ENCODE measurements at places on chromosomes 4 and X. TPM values are rescaled to one million over a fixed set of nuclear protein-coding genes. Genes with fewer than 3 reads are reported as not detected.

GRCh38 chr4:147789596-147789995 lies 57.7 kb downstream of the ARHGAP10 start:
- no peak for DNase-seq

DNA sequence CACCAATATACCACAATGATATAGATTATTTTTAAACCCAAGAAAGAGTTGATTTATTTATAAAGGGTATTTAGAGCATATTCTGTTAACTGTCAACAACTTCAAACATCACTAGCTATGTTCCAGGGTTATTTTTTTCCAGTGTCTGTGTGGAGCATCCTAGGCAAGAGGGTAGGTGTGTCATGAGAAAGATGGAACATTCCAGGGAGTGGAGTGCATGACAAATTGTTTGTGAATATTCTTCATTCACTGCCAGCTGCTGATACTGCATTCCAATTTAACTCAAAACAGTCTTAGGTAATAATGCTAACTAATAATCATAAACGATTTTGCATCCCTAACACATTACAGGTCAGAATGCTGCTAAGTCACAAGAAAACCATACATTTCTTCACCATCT lies 148.7 kb upstream of the RASGEF1B start:
- no peak for DNase-seq

DNA sequence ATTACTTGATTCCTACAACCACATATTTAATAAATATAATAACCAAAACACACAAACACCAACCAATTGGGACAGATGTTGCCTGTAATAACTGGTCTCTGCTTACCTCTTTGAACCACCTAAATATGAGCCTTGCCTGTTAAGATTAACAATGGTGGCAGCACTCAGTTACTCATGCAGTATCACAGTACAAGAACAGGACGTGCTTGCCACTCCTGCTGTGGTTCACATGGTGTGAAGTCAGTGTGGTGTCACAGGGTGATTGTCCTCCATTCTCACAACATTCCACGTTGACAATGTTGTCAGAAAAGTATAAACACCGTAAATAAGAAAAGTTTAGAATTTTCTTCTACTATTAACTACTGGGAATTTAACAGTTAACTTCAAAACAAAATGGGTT lies 365.0 kb downstream of the PPP3CA start:
- DNase-seq = no peak

DNA sequence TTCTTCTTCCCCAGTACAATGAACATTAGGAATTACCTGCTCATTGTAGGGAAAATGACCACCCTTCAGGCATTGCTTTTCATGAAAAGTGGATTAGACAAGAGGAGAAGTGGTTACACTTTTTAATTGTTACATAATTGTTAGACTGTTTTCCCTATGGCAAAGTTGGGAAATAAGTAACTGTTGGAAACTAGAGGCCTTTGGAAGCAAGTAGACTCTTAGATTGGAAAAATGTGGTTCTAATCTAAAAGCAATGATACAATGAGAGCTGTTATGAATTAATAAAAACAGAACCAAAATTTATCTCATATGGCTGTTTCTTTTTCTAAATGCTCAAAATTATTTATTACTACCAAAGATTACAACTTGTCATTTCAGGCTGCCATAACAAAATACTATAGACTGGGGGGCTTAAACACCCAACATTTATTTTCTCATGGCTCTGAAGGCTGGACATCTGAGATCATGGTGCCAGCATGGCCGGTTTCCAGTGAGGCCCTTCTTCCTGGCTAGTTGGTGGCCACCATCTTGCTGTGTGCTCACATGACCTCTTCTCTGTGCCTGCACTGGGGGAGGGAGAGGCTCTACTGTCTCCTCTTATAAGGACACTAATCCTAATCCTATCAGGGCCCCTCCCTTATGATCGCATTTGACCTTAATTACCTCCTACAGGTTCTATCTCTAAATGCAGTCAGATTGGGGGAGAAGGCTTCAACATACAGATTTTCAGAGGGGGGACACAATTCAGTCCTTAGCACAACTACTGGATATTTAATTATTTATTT lies 12.5 kb downstream of the CC2D2A start:
- DNase-seq = no peak

- no peak for DNase-seq
Measured at GRCh38 chr4:117512414-117512813, 427.0 kb upstream of the TRAM1L1 start.

DNA sequence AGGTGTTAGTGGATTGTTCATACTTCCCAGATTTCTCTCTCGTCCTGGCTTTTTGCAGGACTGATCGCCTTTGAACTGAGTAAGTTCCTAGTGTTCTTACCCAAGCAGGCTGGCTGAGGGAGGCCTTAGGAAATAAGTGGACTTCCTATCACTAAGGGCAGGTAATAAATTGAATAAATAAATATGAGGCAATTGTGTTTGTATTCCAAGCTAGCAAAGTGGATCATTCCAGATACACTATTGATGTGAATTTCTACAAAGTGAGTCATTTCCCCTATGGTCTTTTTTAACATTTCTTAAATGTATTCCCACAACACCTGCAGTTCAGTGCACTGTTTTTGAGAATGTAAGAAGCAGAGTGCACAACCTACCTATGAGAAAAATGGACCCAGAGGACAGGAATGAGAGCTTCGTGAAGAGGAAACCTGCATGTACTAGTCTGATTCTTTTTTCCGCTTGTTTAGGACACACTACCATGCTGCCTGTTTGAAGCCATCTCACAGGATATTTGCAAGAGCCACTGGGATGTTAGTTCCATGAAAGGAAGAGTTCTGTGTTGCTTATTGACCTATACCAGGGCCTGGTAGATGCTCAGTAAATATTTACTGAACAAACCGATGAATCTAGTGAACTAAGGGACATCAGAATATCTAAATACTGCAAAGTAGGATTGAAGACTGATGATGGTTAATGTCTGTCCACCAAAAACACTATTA lies 29.0 kb upstream of the SMAD1 start:
- DNase-seq = no peak

GRCh38 chr4:3668825-3669552 lies 97.2 kb upstream of the ADRA2C start:
- no peak for DNase-seq

- DNase-seq = no peak
Measured at GRCh38 chrX:112799425-112799824, 41.2 kb downstream of the AMOT start.

DNA sequence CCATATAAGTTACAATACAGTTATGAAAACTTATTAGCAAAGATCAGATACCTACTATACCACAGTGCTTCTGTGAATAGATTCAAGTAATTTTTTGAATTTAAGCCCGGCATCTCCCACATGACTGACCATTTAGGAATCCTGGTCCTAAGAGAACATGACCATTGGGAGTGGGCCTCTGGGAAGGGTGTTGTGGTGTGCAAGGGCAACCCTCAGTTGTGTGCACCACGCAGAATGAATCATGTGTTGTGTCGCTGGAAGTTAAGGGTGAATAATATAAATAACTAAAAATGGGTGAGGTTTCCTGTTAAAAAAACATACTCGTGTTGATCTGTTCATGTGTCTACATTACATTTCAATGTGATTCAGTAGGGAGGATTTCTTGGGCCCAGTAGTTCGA lies 15.5 kb downstream of the CPE start:
- DNase-seq = no peak

DNA sequence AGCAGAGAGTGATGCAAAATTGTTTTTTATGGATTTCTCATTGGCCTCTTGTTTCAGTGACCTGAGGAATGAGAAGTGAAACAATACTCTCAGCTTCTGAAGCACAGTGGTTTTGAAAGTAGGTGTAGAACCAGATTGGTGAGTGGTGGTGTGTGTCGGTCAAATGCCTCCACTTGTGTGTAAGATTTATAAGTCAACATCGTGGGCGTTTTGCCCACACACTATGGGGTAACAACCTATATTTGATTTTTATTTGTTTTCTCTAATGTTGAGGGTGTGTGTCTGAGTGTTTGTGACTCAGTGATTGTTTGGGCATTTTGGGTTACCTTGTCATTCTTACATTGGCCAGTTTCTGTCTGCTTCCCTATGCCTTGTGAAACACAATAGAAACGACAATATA lies 23.3 kb downstream of the ADGRL3 start:
- no peak for DNase-seq

- DNase-seq = no peak
Measured at GRCh38 chr4:80007745-80008149, 65.3 kb downstream of the ANTXR2 start.

GRCh38 chr4:86608757-86609375 lies 14.8 kb downstream of the PTPN13 start:
- no peak for DNase-seq

DNA sequence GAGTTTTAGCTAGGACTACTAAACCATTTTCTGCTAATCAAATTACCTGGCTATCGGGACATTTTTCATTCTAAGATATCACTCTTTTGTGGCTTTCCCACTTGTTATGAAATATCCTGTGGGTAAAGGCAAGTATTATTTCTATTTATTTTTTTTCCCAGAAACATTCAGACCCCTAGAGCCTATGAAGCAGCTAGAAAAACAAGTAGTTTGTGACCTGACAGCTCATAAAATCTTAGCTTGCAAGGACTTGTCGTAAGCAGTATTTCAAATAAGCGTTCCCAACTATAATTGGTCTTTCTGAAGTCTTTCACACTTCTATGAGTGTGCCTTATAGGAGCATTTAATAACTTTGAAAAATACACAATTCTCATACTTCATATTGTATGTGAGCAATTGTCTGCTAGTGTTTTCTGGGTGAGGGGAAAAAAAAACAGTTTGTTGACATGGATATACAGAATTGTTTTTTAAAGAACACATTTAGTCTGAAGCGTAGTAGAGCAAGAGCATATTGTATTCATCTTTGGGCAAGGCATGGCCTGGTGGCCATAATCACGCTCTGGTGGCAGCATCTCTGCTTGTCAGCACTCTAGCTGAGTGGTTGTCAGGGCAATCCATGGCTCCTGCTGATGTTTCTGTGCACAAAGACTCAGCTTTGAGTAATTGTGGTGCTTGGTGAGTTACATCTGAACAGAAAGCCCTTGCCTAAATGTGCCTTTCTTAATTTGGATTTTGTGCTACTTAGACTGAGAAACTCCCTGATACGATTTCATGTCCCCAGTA lies 2.6 kb downstream of the MCUB start:
- DNase-seq = no peak

DNA sequence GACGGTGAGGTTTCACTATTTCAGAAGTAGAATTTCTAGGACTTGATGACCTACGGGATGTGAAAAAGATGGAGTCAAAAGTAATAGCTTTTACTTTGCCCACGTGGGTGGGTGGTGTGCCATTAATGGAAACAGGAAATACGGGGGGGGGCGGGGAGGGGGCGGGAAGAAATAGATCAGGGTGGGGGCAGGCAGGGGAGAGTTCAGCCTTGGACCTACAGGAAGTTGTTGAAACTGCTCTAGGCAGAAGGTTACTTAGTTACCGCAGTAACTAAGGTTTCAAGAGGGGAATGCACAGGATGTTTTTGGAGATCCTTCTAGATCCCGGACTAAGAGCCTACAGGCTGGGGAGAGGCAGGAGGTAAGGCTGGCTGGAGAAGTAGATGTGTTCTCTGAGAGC lies 3.6 kb upstream of the FHL1 start:
- DNase-seq = no peak

Gene IDUA
- 18.1 TPM for total RNA-seq

Gene CT47B1
- total RNA-seq = not detected
